ENCODE measurements at places on chromosomes 6 and 20.
A peak's percentile ranks its signal among the peaks of the same experiment; 100 is the strongest.

- no peak for DNase-seq
These were observed 33.5 kb upstream of the VSTM2L start for GRCh38 chr20:37869334-37869861.

DNA sequence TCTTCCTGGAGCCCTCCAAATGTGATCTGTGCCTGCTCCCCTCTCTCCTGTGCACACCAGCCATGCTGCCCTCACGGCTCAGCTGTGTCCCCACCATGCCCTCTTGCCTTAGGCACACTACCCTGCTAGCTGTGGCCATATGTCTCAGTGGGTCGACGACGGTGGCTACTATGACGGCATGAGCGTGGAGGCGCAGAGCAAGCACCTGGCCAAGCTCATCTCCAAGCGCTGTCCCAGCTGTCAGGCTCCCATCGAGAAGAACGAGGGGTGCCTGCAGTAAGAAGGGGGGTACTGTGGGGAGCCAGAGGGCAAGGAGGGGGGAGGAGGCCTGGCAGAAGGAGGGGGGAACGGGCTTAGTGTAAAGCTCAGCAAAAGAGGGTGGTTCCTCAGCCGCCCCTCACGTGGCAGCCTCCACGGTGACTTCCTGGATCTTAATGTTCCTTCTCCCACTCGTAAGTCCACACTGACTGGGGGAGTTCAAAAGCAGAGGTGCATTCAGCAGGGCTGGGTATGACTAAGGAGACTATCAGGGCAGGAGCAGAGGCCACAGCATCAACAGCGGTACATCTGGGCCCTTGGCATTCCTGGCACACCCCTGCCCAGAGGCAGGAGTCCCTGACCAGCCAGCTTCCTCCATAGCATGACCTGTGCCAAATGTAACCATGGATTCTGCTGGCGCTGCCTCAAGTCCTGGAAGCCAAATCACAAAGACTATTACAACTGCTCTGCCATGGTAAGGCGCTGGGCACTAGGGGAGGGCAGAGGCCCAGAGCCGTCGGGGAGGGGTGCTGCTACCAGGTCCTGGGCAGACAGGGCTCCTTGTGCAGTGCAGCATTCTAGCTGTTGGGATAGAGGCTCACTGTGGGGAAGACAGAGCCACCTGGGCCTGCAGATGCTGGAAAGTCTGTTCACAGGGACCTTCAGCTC is 8.0 kb downstream of the DNPH1 start:
- no peak for DNase-seq

GRCh38 chr6:85675030-85675819 is 32.5 kb upstream of the SYNCRIP start:
- DNase-seq = no peak

DNA sequence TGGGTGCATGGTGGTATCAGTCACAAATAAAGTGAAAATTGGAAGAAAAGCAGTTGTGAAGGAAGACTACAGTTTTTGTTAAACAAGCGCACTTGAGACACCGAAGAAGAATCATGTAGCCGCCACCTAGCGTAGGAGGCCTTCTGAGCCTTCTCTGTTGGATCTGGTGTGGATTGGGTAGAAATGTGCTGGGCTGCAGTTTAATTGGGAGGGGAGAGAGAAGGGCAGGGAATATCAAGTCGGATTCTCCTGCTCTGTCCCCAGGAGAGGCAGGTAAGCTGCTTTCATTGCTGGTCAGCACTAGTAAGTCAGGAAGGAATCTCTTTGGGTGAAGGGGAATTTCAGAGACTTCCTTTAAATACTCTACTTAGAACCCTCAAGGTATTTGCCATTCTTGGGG is 1.2 kb upstream of the FABP7 start:
- no peak for DNase-seq

DNA sequence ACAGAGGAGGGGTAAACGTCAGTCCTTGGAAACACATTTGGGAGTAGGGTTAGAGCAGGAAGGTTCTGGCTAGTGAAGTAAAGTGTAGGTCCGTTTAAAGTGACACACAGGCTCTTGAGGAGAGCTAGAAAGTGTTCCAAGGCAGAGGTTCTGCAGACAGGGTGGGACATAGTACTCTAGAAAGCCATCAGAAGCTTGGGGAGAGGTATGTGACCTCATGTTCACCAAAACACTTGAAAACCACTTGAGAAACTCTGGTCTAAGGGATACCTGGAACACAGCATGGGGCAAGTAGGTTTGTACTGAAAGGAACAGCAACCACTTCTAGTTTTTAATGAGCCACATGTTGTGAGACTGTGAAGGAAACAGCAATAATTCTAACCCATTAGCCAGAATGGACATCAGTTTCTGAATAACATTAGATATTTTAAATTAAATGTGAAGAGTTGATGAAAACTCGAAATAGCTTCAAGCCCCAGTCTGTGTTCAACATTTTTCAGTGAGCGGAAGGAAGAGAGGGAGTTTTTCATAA is 49.0 kb downstream of the SOBP start:
- no peak for DNase-seq

DNA sequence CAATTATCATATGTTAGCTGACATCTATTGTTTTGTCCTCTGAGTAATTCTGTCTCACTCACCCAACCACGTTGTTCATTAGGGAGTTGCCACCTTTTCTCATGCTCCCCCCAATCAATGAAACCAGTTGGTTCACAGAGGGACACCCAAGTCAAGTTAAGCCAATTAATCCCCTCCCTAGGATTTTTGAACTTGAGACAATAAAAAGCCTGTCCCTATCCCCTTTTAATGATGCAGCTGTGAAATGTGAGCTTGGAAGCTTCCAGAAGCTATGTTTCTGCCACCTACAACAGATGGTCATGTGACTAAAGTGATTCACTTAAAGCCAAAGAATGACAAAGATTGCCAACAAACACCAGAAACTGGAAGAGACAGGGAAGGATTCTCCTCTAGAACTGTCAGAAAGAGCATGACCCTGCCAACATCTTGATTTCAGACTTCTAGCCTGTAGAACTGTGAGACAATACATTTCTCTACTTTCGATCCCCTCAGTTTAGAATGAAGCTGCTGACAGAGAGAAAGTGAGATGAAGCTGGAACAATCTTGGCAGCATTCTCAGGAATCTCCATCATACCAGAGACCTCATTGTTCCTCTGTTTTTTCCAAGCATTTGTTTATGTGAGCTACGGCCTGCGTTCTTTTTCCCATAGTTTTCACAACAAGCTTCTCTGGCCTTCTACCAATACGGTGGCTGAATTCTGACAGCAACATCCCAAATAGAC is 57.8 kb upstream of the TPD52L1 start:
- no peak for DNase-seq

DNA sequence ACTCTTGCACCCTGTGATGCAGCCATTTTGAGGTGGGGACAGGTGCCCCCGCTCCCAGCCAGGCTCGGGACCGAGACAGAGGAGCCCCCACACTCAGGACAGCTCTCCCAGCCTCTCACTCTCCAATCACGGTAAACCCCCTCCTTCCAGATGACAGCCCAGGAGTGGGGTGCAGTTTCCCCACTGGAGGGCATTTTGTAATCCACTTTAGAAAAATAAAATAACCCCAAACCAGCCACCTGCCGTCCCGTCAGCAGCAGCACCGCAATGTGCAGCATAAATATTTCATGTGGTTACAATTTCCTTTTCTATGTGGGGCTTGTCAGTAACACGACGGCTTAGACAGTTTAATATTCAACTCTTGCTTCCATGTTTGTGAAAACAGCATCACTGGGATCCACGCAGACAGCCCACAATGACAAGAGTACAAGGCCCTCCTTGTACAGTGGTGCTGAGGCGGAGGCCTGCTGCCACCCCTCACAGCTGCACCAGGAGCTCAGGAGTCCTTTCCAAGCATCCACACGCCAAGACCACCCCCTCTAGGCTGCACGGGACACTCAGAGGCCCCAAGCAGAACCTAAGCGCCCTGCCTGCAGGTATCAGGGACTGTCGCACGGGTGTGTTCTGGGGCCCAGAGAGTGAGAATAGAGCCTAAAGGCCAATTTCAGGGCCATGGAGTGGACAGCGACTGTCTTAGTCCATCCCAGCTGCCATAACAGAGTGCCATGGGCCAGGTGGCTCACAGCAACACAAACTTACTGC is 116.7 kb downstream of the JPH2 start:
- peak; percentile 26 for DNase-seq

GRCh38 chr6:131205481-131206244 is 70.4 kb downstream of the AKAP7 start:
- no peak for DNase-seq

GRCh38 chr20:33099843-33100538 is 20.5 kb downstream of the BPIFB4 start:
- no peak for DNase-seq

- no peak for DNase-seq
These were observed 1.3 kb upstream of the E2F1 start for GRCh38 chr20:33687370-33687915.

DNA sequence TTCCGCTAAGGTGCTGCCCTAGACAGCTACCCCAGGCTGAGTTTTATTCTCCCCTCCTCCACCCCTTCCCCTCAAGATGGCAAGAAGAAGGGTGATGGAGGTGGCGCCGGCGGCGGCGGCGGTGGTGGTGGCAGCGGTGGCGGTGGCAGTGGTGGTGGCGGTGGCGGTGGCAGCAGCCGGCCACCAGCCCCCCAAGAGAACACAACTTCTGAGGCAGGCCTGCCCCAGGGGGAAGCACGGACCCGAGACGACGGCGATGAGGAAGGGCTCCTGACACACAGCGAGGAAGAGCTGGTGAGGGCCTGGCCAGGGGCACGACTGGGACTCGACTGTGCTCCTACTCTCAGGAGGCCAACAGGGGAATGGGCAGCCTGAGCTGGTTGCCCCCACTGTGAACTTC is 35.1 kb downstream of the EIF2S2 start:
- no peak for DNase-seq

DNA sequence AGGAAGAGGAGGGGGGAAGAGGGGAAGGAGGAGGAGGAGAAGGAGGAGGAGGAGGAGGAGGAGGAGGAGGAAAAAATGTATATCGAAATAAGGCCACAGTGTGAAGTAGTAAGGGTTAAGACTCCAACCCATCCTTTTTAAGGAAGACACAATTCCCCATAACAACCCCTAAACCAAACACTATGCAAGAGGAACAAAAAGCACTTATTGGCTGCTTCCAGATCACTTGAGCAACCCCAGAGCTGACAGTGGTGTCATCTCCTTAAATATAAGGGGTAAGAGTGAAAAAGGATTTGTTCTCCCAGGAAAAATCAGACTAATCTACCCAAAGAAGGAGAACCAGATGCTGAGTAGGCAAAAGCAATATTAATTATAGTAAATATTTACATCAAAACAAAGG is 169.1 kb upstream of the SASH1 start:
- DNase-seq = no peak

- no peak for DNase-seq
These were observed 107.1 kb downstream of the ZDHHC14 start for GRCh38 chr6:157488058-157488457.

DNA sequence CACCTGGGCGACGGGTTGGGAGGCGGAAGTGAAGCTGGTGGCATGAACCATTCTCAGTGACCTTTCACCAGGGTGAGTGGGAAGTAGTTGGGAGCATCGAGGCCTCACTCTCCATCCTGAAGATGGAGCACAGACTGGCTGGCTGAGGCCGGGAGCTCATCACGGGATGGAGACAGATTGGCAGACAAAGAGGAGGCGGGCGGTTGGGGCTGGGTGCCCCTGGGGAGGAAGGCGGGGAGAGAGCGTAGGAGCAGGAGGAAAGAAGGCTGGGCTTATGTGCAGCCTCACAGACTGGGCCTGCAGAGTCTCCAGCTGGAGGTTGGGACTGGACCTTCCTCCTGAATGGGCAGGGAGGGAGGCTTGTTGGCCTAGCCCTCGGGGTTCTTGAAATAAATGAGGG is 44.2 kb upstream of the SCRT2 start:
- no peak for DNase-seq

DNA sequence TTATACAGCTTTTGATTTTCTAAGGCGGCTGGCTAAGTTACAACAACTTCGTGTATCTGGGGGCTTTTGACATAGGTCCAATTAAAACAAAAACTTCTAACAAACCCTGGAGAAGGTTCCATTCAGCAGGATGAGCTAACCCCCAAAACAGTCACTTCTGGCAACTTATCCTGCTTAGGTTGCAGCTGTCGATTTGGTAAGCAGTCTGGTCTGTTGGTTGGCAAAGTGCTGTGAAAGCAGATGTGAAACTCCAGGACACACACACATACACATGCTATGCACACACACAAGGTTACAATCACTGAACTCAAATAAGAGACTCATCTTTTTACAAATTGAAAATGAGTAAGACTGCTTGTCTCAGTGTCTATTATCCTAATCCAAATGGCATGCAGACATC is 119.0 kb upstream of the STMND1 start:
- DNase-seq = no peak

GRCh38 chr20:34468951-34469350 is 47.3 kb upstream of the DYNLRB1 start:
- DNase-seq = no peak

GRCh38 chr6:5851261-5851757 is 155.4 kb downstream of the NRN1 start:
- DNase-seq = peak; percentile 51

DNA sequence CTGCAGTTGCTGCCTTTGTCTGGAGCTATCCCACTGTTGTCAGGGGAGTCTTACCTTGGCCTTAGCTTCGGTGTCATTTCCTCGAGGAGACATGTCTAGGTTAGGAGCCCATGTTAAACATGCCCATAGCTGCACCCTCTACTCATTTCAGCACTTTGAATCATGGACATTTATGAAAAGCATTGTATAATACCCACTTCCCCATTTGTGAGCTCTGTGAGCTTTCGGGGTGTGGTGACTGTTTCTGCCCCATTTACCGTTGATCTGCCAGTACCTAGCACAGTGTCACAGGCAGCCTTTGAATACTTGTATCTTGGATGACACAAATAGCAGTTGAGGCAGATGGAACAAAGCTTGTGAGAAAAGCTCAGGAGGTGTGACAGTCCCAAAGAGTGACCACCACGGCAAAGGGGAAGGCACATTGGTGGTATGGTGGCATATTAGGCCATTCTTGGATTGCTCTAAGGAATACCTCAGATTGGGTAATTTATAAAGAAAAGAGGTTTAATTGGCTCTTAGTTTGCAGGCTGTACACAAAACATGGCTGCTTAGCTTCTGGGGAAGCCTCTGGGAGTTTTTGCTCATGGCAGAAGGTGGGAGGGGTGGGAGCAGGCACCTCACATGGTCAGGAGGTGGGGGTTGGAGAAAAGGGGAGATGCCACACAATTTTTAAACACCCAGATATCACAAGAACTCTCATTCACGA is 42.0 kb downstream of the JARID2 start:
- DNase-seq = peak; percentile 67

GRCh38 chr20:41476013-41476441 is 109.4 kb upstream of the EMILIN3 start:
- no peak for DNase-seq

DNA sequence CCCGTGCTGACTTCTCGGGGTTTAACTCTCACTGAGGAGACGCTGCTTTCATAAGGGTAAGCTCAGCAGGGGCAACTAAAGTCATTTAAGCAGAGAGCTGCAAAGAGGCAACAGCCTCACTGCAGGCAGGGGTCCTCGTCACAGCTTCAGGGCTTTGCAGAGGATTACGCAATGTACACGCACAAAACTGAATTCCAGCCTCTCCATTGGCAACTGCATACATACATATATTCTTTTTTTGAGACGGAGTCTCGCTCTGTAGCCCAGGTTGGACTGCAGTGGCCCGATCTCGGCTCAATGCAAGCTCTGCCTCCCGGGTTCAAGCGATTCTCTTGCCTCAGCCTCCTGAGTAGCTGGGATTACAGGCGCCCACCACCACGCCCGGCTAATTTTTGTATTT is 2.4 kb downstream of the GMEB2 start:
- no peak for DNase-seq

- no peak for DNase-seq
These were observed 52.9 kb upstream of the SIRPA start for GRCh38 chr20:1842281-1842680.
